ENCODE measurements at places on chromosomes 12 and 14.

DNA sequence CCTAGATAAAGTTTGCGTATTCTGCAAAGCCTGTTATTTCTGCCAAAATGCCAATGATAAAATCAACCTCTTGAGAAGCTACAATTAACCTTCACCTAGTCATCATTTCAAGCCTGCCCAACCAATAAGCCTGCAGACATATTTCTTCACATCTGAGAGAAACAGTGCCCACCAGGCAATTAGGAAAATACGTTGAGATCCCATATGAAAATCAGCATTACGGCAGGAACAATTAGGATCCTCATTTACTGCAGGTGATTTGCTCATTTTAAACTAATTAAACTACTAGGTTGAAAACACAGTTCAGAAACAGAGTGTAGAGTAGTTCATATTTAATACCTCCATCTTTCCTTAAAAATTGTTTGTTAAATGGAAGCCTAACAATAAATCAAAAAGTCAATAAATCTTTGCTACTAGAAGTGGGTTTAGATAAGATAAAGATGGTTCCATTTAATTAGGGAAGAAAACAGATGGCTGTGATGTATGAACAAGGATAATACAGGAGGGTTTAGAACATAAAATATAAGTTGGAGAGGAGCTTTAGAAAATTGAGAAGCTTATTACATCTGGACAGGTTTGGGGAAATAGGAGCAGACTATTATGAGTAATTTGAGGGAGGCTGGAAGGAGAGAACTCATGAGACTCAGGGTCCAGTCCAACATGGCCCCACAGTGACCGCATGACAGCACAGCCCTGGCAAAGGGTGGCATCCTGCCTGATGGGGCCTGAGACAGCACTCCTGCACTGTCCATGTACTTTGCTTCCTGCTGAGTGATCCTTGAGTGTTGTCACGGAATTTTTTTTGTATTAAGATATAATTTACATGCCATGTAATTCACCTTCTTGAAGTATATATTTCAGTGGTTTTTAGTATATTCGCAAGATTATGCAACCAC, 26.9 kb upstream of the PYGL start:
- DNase-seq: no peak

GRCh38 chr14:73843296-73843695, 8.3 kb upstream of the PTGR2 start:
- DNase-seq: no peak

GRCh38 chr12:132540436-132540835, 50.5 kb downstream of the FBRSL1 start:
- no peak for DNase-seq

DNA sequence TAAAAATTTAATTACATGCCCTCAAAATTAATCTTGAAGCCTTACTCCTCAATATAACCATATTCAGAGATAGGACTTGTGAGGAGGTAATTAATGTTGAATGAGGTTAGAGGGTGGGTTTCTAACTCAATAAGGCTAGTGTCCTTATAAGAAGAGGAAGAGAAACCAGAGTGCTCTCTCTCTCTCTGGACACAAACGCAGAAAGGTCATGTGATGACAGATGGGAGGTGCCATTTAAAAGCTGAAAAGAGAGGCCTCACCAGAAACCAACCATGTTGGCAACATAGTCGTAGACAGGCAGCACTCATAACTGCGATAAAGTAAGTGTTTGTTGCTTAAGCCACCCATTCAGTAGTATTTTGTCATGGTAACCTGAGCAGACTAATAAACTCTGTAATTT, 378.5 kb upstream of the LMO3 start:
- no peak for DNase-seq

DNA sequence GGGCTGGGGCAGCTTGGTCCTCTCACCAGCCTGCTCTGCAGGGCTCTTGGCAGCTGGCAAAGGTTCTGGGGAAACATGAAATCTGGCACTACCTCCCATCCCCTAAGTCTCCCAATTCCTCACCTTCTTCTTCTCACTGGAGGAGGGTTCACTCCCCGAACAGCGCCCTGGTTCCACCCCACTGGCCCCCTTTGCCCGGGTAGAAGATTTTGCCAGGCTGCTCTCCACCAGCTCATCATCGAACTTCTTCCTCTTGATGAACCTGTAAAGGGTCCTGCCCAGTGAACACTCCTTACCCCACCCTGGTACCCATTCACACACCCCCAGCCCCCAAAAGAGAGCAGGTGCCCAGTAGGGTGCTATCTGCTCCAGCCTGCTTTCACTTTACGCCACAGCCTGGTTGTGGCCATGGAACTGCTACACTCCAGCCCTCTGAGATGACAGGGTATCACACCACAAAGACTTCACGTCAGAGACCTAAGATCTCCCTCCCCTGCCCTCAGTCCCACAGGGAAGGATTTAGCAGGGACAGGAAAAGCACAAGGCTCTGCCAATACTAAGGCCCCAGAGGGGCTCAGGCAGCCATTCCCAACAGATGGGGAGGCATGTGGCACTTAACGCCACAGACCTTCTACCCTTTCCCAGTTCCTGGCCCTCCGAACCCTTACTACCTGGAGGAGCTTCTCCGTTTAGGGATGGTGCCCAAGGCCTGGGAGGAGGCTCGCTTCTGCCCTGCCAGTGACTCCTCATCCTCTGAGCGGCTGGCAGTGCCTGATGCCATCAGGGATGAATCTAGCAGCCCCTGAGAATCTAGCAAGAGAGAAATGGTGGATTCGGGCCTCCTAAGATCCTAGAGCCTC, 2.3 kb downstream of the MCRS1 start:
- DNase-seq: no peak

GRCh38 chr14:36683083-36683724, 21.5 kb downstream of the PAX9 start:
- DNase-seq: no peak

DNA sequence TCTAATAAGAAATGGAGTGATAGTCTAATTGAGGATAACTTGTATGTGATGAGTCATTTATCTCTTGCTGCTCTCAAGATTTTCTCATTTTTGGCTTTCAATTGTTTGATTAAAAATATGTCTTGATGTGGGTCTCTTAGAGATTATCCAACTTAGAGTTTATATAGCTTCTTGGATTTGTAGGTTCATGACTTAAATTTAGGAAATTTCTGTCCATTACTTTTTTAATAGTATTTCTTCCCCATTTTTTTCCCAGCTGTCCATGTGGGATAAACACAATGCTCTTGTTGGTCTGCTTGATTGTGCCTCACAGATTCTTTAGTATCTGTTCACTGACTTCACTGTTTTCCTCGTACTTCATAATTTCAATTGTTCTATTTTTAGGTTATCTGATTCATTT, 7.5 kb downstream of the OR6C65 start:
- DNase-seq: no peak

- DNase-seq: no peak
These were observed 85.4 kb upstream of the HIF1A start for GRCh38 chr14:61609884-61610283.
